Stimulated activated CD8-positive, alpha-beta memory T cell treated with anti-CD3 and anti-CD28 coated beads, Interleukin-4, amount 100 ng/mL, for 1 hour (primary cell): ENCODE measurements at places on chromosomes 12 and 14.

- no peak for DNase-seq
Observed at GRCh38 chr14:77000340-77001270, 27.9 kb downstream of the IRF2BPL start.

- no peak for DNase-seq
Observed at GRCh38 chr12:31954925-31955858, 4.0 kb upstream of the RESF1 start.

DNA sequence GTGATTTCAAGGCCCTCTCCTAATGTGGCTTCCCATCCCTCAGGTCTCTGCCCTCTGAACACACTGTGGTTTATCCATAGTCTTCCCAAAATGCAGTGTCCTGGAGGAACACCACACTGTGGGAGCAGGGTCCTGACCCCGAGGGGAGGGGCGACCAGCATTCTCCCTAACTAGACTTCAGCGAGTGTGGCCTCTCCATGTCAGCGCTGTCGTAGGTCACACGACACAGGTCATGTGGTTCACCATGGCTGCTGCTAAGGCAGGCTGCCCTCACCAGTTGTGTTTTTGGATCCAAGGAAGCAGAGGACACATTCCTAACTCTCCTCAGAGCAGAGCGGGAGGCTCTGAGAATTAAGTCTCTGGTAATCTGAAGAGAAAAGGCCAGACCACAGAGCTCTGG is 50.5 kb downstream of the SSH1 start:
- no peak for DNase-seq

GRCh38 chr12:117847371-117847770 is 121.4 kb downstream of the KSR2 start:
- no peak for DNase-seq

DNA sequence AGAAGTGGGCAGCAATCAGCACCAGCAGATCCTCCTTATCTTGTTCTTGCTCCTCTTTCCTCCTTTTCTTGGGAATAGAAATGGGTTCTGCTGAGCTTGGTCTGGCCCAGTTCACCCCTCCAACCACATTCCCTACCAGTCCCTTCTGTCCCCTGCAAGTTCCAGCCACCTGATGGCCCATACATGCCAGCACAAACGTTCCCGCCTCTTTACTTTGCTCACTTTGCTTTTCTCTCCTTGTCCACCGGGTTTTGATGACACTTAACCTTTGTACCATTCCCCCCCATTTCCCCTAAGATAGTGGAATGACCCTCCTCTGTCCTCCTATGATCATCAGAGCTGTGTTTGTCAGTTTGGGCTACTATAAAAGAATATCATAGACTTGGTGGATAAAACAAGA is 23.4 kb upstream of the EML1 start:
- DNase-seq = no peak

DNA sequence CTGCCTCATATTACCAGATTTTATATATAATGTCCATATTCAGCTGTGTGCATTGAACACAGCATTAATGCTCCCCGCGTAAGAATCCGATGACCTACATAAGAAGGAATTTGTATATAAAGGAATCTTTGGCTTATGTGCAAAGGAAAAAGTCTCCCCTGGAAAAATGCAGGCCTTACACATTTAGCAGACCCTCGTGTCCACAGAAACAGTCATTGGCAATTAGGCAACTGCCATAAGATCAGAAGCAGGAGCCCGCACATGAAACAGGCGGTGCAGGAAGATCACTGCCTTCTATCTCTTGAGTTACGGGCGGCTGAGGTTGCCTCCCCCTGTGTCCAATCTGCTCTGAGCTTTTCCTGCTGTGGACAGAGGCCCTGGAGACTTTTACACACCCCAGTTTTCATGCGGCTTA is 63.2 kb upstream of the RFX4 start:
- DNase-seq = no peak

GRCh38 chr14:34336501-34336900 is 125.5 kb downstream of the SPTSSA start:
- no peak for DNase-seq

- DNase-seq = no peak
Observed at GRCh38 chr12:69405566-69405865, 46.0 kb downstream of the YEATS4 start.

DNA sequence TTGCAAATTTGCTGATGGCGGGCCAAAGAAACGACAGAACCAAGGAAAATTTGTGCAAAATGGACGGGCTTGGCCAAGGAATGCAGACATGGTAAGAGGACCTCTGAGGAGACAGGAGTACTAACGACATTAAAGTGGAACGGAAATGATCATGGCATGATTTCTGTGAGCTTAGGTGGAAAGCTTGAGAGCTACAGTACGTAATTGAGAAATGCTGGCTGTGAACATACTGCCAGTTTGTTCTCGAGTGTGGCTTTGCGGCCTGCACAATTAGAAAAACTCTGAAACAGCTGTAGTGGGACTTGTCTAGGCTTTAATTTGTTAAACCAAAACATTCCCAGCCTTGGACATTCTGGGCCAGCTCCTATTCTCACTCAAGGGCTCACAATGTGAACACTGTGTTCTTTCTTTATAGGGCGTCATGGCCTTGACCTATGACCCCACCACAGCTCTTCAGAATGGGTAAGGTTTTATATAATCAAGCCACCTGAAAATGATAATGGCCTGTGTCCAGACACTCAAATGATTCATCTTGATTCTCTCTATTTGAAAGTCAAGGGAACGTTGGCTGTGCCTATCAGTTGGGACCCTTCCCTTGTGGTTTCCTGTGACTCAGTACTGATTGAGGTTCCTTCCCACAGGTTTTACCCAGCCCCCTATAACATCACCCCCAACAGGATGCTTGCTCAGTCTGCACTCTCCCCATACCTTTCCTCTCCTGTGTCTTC is 48.5 kb downstream of the BAZ2A start:
- no peak for DNase-seq

DNA sequence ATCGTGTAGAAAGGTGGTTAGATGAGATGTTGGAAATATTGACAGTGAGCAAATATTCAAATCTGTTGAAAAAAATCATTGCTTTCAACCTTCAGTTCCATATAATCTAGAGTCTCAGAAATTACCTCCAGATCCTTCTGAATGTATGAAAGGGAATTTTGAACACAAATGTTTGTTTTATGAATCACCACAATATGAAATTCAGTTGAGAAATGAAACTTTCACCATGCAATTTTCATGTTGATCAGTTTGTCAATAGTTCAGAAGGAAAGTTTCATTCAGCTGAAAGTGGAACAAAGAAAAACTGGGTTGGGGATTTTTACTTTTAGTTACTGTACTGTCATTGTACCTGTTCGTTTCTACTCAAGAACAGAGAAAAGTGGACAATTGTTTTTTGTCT is 953.6 kb downstream of the SLC6A15 start:
- DNase-seq = no peak

GRCh38 chr14:75375983-75376382 is 51.8 kb upstream of the JDP2 start:
- DNase-seq = no peak

- DNase-seq = no peak
Observed at GRCh38 chr12:70598467-70599193, 38.6 kb downstream of the PTPRB start.

DNA sequence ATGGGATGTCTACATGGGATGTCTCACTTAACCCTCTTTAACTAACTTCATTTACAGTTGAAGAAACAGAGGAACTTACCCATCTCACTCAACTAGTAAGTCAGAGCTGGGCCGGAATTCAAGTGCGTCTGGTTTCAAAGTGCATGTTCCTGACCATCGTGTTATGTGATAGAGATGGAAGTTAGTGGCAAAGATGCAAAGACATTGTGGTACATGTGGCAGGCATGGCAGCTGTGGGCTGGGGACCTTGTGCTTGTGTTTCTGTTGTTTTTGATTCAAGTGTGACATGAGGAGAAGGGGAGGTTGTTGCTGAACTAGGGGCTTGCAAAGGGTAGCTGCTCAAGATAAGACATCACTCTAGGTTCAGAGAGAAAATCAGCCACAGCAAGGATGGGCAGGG is 2.3 kb upstream of the KRT74 start:
- no peak for DNase-seq

GRCh38 chr12:27545665-27546064 is 21.7 kb downstream of the PPFIBP1 start:
- no peak for DNase-seq

DNA sequence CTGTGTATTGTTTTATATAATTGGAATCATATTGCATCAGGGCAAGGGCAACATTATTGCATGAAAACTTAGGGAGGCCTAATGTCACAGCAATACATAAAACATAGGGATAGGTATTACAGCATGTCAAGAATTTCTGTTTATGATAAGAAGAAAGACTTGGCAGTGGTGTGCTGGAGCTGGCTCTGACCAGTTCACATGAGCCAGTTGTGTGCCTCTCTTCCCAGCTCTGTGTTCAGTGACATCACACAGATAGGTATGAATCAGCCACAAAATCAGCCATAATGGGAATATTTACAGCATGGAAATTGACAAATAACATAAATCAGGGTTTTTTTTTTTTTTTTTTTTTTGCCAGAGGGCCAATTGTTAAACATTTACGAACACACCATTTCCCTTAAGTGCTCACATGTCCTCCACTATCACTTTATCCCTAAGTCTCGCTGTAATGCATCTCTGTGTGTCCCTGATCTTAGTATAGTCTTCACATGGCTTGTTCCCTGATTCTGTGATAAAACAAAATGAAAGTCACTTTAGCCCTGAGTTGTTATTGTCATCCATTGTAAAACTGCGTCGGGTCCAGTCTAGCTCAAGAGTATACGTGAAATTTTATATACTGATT is 31.9 kb upstream of the ACSM4 start:
- DNase-seq = no peak

DNA sequence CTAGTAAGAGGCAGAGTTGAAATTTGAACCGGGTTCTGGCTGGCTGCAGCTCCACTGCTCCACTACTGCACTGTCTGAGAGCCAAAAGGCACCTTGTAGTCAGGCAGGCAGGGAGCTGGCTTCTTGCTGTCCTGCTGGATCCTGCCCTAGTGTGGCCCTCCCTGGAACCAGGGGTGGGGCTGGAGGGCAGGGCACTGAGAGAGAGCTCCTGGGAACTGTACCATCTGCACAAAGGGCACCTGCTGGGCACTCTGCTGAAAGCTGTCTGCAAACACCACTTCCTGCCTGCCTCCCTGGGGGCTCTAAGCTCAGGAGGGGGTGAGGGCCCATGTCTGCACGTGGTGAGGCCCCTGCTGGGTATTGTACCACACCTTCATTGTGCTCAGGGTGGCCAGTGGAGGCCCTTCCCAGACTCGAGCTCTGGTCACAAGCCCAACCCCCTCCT is 19.0 kb upstream of the TCL1B start:
- no peak for DNase-seq

GRCh38 chr14:50932592-50933495 is 11.4 kb downstream of the PYGL start:
- DNase-seq = no peak

GRCh38 chr12:80293759-80294158 is 150.3 kb upstream of the PTPRQ start:
- DNase-seq = no peak

- no peak for DNase-seq
Observed at GRCh38 chr12:98645572-98646067, 530 bp downstream of the APAF1 start.

DNA sequence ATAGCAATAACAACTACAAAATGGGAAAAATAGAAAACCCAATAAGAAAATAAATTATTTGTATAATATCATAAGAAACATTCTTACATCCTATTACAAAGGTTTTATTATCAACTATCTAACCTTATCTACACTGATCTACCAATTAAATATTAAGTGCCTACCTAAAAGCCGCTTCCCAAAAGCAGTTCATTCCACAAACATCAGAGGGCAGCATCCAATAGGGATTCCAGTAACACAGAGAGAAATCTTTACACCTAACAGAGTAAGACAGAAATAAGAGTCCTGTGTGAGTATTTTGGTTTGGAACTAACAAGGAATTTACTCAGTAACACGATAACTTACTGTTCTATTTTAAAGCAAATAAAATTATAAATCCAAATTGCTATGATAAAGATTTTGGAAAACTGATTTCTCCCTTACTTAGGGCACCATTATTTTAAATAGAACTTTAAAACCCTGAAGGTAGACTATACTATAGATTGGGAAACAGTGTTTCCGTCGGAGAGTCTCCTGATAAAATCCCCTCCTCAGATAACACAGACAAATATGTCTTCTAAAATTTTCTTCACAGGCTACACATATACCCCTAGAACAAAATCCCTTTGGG is 15.0 kb downstream of the GXYLT1 start:
- no peak for DNase-seq

GRCh38 chr14:59126714-59127436 is 61.6 kb upstream of the DAAM1 start:
- no peak for DNase-seq

DNA sequence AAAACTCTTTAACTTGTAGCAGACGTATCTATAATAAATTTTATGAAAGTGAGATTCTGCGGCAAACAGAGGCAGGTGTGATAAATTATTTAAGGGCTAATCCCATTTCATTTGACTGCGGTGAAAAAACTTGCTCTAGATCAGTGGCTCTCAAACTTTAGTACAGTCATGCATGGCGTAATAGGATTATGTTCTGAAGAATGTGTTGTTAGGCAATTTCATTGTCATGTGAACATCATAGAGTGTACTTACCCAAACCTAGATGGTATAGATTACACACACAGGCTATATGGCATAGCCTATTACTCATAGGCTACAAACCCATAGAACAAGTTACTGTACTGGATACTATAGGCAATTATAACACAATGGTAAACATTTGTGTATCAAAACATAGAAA is 83.7 kb downstream of the HEATR5A start:
- DNase-seq = no peak
